Fibroblast of the aortic adventitia (primary cell): ENCODE measurements at places on chromosomes 12 and 14. TPM values are rescaled to one million over a fixed set of nuclear protein-coding genes. Genes with fewer than 3 reads are reported as not detected.

The FOXG1 gene
- total RNA-seq, result 0.63 TPM in 1 of 2 replicates, not detected in the other

The PCED1B gene
- total RNA-seq, result 0.27 TPM in 1 of 2 replicates, not detected in the other

The SOX5 gene
- total RNA-seq, result 5.4 and 12.8 TPM in 2 replicates

DNA sequence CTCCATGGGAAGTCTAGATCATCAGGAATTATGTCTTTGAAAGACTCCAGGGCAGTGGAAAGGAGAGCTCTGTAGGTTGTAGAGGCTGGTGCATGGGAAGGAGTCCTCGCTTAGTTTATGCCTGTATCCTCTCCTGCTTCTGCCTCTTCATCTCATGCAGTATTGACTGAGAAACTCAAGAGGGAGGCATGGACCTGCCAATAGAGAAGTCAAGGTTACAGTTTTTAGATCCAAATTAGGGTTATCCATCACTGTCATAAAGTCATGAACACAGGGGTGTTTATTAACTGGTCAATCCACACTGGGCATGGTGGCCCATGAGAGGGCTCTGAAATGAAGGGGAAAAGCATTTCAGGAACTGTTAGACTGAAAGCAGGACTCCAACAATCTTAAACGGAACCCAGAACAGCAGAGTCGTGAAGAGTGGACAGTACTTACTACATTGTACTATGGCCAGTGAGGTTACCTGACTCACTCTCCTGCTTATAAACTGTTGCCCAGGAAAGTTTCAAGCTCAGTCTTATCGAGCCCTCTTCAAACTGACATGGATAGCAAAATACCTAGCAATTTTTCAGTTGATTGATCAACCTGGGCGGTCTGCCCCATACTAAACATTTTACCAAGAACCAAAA, 30.1 kb upstream of the DHRS7 start:
- peak; percentile 4 for DNase-seq

- peak; percentile 17 for DNase-seq
Measured at GRCh38 chr14:91361233-91361811, 56.3 kb downstream of the CCDC88C start.
